ENCODE measurements at places on chromosomes 12 and 14.
A peak's percentile ranks its signal among the peaks of the same experiment; 100 is the strongest.

DNA sequence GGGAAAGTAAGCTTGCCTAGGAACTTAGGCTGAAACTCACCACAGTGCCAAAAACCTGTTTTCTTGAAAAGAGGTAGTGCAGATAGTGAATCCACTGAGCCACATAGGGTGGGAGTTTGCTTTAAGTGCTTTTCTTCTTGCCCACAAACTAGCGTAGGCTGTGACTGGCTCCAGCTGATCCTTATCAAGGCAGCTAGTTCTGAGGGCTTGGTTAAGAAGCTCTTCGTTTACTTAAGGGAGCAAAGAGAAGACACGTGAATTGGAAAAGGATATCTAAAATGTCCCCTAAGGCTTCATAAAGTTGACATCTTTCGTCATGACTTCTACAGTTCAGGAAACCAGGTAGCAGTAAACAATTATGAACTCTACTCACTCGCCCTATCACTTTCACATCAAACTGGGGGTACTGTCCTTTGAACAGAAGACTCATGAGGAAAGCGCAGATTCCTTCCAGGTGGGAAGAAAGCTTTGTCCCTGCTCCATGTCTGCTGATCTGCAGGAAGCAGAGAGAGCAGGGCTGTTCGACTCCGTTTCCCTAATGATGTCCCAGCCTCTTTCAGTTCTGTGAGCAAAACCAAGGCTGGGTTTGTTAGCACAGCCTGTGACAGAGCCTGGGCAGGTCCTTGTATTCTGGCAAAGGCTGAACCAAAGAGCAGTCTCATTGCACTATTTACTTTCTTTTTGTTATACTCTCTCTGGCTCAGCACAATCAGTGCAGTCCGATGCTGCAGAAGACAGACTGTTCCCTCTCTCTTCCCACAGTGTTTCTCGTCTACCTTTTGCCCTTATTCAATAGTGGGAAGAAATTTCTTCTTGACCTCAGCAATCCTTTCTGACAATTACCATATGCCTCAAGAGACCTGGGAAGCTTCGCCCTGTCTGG lies 93.5 kb upstream of the ETV6 start:
- no peak for DNase-seq

DNA sequence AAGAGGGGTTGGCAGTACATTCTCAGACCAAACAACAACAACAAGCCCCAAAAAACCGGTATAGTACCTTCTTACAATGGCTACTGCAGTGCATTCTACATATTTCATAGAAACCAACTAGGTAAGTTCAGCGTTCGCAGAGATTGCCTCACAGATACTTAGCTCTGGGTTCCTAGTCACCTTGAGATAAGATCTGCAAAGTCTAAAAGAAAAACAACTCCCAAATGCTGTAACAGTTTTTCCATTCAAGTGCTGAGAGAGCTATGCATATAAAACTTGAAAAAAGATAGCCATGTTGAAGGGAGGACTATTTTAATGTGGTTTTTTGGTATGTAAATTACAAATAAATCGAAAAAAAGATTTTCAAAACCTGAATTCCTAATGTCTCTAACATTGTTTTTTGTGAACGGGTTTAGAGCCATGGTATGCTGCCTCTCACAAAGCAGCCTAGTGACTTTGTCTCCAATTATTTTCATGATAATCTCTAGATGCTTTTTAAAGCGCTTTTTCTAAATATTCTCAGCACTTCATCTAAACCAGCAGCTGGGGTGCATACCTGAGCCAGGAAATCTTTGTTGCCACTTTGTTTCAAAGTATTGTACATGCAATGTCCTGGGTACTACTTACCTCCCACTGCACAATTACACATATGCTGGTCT lies 56.6 kb upstream of the CRACR2A start:
- no peak for DNase-seq

GRCh38 chr14:35958499-35958898 lies 132.4 kb downstream of the BRMS1L start:
- no peak for DNase-seq

GRCh38 chr12:81541121-81541520 lies 218.0 kb downstream of the PPFIA2 start:
- DNase-seq, result no peak

DNA sequence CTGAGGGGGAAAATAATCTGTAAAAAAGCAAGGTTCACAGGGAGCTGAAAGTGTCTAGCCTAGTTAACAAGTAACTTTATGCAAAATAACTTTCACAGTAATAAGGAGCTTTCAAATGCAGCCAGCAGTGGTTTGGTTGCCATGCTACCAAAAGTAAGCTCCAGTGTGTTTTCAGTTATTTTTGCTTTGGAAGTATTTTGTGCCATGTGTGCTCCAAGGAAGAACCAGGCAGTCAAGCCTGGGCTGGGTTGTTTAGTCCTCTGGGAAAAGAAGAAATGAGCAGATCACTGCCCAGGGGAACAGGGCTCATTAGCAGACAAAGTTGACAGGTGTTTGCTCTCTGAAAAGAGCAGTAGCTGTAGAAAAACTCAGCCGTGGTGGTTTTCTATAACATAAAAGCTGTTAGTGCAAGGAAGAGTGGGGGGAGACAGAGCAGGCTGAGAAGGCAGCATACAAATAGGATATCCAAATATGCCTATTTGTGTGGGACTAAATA lies 92.8 kb upstream of the TMTC2 start:
- DNase-seq, result no peak

GRCh38 chr12:68086019-68086603 lies 73.4 kb downstream of the IFNG start:
- DNase-seq, result no peak

GRCh38 chr14:65137648-65138307 lies 35.5 kb upstream of the MAX start:
- DNase-seq, result no peak

GRCh38 chr12:3611860-3612703 lies 121.1 kb downstream of the PRMT8 start:
- no peak for DNase-seq

- peak; percentile 61 for DNase-seq
Observed at GRCh38 chr12:779745-780734, 27.7 kb downstream of the WNK1 start.

DNA sequence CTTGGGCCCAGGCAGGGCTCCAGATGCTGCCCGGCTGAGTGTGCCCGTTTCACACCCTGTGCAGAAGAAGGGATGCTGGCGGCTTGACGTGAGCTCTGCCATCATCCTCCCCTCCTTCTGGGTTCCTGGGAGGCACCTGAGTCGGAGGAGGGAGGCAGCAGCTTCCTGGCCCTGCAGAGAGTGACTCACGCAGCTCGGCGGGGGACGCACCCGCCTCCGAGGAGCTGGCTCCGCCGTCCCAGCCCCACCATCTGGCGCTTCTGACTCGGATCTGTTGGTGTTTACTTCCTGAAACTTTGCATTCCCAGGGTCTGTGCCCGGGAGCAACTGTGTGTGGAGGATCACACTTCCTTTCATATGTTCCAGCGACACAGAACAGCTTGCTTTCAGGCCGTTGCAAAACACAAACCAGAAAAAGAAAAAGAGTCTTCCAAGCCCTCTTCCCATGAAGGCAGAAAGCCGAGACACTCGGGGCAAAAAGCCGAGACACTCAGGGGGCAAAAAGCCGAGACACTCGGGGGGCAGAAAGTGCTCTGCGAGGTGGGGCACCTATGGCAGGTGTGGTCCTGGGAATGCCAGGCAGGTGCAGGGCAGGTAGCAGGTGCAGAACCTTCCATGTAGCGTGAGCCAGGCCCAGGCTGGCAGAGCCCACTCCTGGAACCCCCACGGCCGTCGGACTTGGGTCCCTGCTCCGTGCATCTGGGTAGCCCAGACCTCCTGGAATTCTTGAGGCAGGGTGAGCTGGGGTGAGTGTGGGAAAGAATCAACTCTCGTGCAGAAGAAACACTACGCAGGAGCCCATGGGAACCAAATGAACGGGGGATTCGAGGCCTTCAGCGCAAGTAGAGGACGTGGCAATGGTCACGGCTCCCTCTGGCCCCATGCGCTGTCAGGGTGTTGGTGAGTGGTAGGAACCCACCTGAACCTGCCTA lies 27.6 kb upstream of the GALNT9 start:
- DNase-seq, result peak; percentile 16

DNA sequence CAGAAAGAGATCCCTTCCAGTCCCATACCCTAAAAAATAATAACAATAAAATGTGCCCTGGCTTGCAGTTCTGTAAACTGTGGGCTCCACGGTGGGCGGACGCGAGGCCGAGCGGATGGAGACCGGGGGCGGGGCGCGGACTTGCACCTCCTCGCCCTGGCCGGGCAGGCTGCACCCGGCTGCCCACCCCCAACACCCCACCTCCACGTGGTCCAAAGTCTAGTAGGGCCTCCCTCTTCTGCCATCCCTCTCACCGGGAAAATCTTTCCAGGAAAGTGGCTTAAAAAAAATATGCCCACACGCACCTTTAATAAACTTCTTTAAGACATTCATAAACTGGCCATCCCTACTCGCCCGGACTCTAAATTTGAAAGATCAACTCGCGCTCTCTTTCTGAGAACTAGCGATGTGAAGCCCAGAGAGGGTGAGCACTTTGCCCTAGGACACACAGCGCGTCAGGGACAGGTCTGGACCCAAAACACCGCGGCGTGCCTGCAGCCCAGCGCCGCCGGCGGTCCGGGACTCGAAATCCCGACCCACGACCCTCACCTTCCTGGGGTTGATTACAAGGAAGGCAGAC lies 1.9 kb upstream of the BCL11B start:
- DNase-seq, result no peak

DNA sequence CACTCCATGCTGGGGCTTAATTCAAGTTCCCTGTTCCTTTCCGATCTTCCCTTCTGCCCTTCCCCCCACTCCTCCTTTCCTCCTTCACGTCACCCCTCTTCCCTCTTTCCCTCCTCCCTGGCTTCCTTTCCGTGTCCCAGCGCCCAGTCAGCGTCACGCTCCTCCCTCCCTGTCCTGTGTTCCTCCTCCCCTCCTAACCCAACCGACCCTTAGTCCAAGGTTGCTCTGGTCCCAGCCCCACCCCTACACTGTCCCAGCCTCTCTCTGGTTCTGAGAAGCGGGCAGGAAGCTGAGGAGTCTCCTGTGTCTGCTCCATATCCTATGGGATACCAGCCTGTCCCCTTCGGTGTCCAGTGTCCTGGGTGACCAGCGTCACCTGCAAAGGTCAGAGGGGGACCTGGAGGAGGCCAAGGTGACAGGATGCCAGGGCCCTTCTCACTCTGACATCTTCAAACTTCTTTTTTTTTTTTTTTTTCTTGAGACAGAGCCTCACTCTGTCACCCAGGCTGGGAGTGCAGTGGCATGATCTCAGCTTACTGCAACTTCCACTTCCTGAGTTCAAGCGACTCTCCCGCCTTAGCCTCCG lies 56.2 kb upstream of the TSPAN9 start:
- no peak for DNase-seq

- DNase-seq, result no peak
Observed at GRCh38 chr14:38211255-38211735, 3.6 kb downstream of the SSTR1 start.

DNA sequence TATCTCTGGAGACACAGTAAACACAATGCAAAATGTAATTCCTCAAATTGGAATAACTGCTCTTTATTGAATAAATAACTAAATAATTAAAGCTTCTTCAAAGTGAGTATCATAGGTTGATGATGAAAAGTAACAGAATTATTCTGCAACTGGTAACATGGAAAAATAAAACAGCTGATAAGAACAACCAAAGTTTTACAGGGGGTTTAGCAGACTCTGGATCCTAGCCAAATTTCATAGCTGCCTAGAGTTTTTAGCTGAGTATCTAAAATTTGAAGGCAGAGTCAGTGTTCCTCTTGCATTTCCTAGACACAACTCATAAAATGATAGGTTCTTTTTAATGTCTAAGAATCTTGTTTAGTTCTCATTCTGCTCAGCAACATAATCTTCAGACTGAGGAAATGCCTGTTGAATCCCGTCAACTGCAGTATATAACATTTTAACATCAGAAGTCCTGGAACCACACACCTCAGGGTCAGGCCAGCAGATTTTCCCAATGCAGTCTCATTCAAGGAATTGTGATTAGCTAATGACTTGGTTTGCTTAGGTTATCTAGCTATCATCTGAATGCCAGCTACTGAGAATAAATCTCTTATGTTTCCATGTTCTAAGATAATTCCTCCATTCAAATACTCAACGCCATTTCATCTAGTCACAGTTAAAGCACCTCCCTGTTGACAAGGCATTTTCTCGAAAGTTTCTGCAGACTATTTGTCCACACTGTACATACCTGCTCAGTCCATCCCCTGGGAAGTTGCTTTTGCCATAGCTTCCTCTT lies 411.6 kb downstream of the BCAT1 start:
- no peak for DNase-seq

- DNase-seq, result no peak
Observed at GRCh38 chr12:76898442-76898841, 19.6 kb upstream of the CSRP2 start.

DNA sequence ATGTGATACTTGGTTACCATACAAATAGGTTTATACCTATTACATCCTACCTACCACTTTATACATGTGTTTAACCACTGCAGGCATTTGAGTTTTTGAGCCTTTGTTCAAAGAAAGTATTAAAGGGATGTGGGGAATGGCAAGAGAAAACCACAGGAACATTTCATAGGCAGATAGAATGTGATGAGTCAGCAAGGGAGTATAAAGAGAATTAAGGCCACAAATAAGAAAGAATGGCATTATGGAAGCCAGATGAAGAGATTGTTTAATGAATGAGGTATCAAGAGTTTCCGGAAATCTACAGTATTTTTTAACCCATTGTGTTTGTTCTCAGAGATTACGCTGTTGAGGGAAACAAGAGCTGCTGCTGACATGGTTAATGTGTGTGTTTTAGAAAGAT lies 66.9 kb downstream of the METTL25 start:
- peak; percentile 49 for DNase-seq

GRCh38 chr12:49568442-49569162 lies 660 bp upstream of the MCRS1 start:
- DNase-seq, result no peak

DNA sequence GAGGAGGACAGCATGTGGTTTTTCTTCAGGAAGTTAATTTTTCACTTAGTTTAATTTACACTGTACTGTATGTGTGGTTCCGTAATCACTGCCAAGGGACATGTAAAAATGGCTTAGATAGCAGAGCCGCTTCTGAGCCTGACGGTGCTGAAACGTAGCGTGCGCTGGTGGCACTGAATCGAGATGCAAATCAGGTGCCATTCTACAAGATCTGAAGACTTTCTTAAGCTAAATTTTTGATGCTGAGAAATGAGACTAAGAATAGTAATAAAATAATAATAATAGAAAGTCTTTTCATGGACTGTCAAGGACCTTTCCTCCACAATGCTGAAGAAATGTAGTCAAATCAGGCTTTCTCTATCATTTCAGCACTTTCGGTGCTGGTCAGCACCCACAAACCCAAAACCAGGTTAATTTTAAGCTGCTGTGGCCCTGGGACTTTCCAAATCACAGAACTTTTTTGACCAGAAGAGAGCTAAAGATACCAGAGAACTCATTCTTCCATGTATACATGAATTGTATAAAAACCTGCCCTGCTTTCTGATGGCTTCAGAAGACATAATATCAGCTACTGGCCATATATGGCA lies 183.3 kb upstream of the LMO3 start:
- DNase-seq, result no peak
